ENCODE measurements at places on chromosomes 12 and 14.

DNA sequence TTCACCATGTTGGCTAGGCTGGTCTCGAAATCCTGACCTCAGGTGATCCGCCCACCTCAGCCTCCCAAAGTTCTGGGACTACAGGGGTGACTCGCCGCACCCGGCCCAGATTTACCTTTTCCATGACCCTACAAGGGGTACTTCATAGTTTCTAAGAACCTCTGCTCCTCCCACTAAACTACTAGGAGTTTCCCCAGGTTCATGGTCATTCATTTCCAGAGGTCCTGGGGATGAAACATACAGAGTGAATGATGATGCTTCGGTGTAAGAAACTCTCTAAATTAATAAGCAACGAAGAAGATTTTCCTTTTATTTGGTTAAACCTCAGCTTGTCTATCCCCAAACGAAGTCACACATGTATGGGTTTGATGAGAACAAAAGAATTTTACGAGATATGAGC lies 56.9 kb downstream of the AMN start:
- DNase-seq = no peak

DNA sequence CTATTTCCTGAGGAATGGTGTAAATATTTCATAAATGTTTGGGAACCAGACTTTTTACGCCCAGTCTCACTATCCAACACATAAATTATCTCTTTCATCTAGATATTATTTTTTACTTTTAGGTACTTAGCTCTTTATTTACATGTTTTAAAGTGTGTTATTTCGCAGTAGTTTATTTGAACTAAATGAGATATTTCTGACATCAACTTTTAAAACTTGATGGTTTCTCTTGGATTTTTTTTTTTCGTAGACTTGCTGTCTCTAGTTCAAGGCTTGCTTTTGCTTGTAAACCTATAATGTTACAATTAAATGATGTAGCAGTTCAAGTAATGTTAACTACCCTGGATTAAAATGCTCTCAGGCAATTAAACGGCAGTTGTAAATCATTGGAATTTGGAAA lies 241.7 kb upstream of the PDE3A start:
- DNase-seq = no peak

DNA sequence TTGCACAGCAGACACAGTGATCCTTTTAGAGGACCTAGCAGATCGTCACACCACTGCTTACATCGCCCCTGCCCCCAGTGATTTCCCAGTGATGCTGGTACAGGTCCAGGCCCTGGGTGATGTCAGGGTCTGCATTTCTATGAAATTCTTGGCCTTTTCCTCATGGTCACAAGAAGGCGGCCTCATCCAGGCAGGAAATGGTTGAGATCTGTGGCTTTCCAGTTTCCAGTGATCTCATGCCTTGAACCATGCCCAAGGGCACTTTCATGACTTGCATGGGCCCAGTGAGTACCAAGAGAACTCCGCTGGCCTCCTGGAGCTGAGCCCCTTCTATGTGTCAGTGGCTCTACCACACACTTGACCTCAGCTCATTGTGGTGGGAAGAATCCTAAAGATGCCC lies 41.9 kb upstream of the BDKRB2 start:
- no peak for DNase-seq

- no peak for DNase-seq
These were observed 2.3 kb downstream of the LRRC74A start for GRCh38 chr14:76828339-76829012.

GRCh38 chr12:130051900-130052299 lies 110.4 kb upstream of the FZD10 start:
- no peak for DNase-seq

DNA sequence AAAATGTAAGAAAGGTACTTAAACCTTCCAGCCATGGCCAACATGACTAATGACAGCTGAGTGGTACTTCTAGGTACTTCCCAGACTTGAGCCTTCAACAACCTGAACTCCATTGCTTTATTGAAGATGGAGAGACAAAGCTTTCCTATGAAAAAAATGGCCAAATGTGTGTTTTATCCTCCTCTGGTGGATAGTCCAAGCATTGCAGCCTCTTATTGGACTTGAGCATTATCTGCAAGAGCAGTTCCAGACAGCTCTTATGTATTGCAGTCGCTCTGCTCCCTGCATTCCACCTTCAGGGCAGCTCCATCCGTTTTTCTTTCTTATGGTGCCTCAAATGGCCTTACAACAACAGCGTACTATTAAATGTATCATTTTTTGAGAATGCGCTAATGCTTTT lies 588.2 kb downstream of the NRXN3 start:
- DNase-seq = no peak

GRCh38 chr12:56954057-56954957 lies 3.1 kb downstream of the RDH16 start:
- DNase-seq = no peak

GRCh38 chr12:4133029-4133428 lies 140.5 kb upstream of the CCND2 start:
- no peak for DNase-seq
